COR-L47 (cell line): ENCODE measurements at places on chromosomes 3 and 15.

GRCh38 chr3:110362751-110363150, 708.9 kb upstream of the NECTIN3 start:
- no peak for DNase-seq

DNA sequence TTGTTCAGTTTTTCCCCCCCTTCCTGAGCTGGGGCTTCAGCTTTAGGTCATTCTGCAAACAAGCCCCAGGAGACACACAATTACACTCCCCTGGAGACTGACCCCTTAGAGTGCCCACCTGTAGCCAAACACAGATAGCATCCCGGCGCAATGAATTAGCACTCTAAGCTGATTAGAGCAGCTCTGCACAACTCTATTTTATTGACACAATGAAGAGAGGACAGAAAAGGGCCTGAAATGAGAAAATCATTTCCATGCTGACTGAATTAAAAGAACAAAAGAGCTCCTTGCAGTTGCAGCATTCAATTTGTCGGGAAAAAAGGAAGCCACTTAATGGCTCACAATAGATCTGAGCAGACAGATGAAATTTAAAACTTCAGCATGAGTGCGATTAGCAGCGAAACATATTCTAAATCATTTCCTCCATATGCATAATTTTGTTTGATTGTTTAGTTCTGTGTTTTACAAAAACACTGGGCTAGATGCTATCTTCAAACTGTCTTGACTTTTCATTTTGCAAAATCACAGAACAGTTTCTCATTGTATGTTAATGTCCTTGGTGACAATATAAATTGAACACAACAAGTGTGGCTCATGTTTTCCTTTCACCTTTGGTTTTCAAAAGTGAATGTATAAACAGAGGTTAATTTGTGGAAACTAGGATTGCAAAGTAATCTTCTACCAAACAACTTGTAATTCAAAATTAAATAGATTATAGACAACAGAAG, 308.6 kb downstream of the MECOM start:
- peak; percentile 98 for DNase-seq

DNA sequence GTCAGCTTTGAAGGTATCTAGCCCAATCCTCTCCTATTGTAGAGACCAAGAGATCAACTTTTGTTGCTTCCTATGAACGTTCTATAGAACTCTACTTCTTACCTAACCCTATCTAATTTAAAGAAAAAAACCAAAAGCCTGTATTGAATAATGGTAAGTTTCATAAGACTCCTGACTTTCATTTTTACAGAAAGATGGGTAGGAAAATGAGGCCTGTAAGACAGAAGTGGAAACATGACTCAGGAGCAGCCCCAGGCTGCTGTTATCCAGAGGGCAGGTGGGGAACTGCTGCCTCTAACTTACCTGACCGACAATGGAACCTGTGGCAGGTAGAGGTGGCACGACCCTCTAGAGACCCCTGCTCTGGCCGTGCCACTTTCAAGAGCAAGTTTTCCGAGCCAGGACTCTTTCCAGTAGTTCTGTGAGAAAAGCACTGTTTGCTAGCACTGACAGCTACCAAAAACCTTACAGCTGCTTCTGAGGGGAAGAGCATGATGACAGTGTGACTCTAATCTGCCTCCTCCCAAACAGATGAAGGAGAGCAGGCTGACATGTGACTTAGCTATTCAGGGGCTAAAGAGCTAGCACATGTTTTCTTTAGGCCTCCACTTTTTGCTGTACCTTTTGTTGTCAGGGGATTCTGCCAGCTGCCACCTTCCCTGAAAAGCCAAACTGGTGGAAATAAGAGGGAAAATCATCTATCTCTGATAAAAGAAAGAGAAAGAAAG, 17.5 kb downstream of the POPDC2 start:
- no peak for DNase-seq

DNA sequence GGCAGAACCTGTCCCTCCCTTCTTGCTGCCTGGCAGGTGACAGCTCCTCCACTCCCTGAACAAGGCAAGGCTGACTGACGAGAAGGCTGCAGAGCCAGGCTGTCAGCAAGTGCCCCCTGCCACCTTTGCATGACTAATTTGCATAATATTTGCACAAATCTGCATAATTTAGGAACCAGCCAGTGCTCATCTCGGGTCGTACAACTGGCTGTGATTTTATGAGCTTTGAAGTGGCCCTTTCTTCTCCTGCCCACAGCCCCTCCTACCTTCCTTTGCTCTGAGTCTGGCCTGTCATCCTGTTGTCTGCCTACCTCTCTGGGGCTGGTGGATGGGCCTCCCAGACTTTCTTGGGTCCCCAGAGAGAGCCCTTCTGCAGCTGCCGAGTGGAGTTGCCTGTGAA, 58.9 kb downstream of the LINGO1 start:
- DNase-seq = no peak

DNA sequence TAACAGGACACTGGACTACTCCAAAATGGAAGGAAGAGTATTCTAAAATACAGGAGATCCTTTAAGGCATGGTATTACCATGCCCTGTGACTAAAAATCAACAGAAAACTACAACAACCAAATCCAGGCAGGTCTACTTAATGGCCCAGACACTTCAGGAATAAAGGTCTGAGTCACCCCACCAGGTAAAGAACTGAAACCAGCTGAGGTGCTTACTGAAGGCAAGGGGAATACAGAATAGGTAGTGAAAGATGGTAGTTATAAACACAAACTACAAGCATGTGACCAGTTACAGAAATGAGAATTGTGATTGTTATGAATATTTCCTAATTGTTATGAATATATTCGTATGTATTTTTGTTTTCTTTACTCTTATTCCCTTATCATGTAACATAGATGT, 13.4 kb downstream of the IFT57 start:
- no peak for DNase-seq

DNA sequence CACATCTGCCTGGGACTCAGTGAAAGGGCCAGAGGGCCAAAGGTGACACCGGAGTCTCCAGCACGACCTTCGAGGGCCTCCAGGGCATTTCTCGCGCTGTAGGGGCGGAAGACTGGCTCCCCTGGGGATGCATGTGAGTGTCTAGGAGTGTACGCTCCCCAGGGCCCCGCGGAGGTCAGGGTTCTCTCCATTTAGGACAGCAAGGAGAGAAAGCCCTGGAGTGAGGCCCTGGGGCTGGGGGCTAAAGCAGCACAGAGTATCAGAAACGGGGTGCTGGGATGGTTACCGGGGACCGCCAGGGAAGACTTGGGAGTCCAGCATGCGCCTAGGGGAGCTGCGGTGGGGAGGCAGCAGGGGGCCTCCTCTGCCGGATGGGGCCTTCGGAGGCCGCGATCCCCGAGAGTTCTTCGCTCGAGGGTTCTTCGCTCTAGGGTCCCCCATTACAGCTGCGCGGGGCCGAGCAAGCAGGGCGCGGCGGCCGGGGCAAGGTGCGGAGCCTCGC, 595 bp upstream of the APBA2 start:
- no peak for DNase-seq

DNA sequence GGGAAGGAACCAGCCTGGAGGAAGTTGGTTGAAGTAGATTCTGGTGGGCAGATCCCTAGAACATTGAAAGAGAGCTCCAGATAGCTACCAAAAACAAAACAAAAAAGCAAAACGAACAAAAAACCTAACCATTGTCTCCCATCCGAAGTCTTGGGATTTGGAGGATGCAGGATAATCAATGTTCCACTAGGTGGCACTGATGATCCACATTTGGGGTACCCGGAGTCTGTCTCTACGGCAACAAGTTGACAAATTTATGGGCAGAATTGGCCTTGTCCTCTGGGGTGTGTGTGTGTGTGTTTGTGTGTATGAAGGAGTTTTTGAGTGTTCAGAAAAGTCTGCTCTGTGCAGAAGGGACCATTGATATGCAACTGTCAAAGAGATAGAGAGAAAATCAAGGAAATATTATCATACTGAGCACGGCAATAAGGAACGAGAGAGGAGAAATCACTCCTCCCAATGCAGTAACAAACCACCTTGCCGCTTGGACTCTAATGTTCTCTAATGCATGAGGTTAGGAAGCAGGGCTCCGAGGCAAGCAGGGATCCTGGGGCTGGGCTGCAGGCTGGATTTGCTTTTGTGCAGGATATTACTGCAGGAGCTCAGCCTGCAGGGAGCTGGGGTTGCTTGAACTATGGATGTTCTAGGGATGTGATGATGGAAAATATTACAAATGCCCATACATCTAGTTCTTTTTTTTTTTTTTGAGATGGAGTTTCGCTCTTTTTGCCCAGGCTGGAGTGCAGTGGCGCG, 59.8 kb upstream of the KLHL25 start:
- peak; percentile 57 for DNase-seq

- no peak for DNase-seq
Observed at GRCh38 chr3:188207941-188208515, 54.1 kb downstream of the LPP start.

DNA sequence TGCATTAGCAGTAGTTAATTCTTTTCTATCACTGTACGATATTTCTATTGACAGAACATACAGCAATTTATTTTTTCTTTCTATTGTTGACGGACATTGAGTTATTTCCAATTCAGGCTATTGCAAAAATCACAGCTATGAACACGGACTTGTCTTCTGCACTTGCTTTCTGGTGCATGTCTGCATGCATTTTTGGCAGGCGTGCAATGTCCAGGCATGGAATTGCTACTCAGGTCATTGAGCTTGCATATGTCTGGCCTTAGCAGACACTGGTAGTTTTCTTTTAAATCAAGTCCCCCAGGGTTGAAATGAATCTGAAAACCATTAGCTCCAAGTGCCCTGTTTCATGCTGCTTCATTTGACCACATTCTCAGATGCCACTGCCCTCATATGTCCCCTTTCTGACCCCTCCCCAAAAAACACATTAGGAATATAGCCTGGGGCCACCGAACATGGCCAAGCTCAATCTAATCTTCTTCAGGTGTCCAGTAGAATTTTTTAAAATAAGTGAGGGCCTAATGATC, 72.8 kb downstream of the LRIG1 start:
- DNase-seq = no peak

GRCh38 chr15:79060175-79060574, 30.4 kb downstream of the RASGRF1 start:
- DNase-seq = no peak

DNA sequence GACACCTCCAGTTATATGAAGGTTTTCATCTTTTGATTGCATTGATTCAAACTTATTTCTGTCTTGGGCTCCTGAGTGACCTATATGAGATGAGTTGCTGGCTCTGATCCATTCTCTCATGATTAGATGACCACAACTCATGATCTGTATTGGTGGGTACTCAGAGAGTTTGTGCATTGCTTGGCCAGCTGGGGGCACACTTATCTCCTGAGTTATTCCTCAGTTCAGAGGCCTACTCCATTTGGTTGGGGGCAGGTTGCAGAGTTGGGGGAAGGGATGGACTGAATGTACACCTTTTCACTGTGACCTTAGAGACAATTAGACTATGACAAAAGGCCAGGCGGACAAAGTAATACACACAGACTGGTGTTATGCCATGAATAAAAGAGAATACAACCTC, 166.2 kb upstream of the SEMA6D start:
- DNase-seq = no peak

DNA sequence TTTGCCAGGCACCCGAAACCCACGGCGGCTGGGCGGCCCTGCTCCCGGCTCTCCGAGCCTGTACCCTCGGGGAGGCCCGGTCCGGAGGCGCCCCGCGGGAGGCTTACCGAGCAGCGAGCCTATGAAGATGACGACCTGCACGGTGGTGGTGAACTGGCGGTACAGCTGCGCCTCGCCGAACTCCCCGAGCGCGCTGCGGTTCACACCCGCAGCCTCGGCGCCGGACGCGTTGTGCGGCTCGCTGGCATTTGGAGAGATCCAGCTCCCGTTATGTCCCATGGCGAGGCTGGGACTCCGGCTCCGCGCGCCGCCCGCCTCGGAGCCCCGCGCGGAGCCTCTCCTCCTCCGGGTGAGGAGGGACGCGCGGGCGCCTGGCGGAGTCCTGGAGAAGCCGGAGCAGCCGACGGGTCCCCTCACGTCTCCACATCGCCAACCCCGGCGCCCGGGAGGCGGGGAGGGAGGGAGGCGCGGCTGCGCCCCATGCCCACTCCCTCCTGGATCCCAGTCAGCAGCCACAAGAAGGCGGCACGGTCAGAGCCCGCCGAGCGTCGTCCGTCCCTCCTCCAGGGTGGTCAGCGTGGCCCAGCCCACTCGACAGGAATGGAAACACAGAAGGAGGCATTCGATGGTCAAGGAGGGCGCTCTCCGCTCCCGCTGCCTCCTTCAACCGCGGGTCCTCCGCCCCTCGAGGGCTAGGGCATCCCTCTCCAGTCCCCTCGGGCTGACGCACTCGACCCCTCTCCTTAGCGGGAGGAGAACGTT, at the start of gene GPR176:
GPR176 (minus strand) TSS at position 519 of the 762 bp plus-strand sequence; CDS start at position 279, 240 bp downstream.
- peak; percentile 21 for DNase-seq

- no peak for DNase-seq
Observed at GRCh38 chr3:194837457-194838127, 151.9 kb downstream of the FAM43A start.

DNA sequence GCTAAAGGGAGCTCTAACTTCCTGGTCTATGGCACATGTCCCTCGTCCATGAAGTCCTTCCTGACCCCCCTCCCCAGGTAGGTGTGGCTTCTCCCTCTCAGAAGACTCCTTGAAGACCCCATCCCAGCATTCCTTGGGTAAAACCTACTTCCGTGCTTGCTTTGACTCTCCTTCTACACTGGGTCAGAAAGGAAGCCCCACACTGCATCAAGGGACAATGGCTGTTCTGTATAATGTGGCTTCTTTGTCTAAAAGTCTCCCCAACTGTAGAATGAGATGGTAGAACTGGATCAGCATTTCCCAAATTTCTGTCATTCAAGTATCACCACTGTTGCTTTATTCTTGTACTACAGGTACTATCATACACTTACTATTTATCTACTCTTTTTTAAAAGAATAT, 3.9 kb upstream of the DNAJA4 start:
- DNase-seq = no peak

GRCh38 chr3:46846624-46847542, 16.4 kb downstream of the MYL3 start:
- no peak for DNase-seq

- peak; percentile 27 for DNase-seq
Observed at GRCh38 chr3:192637803-192638202, 89.5 kb downstream of the FGF12 start.

- DNase-seq = no peak
Observed at GRCh38 chr3:160927620-160928019, 171.6 kb downstream of the PPM1L start.

- DNase-seq = no peak
Observed at GRCh38 chr3:49352281-49352680, 5.9 kb downstream of the GPX1 start.

GRCh38 chr15:95687061-95687460, 643.4 kb upstream of the NR2F2 start:
- DNase-seq = no peak

DNA sequence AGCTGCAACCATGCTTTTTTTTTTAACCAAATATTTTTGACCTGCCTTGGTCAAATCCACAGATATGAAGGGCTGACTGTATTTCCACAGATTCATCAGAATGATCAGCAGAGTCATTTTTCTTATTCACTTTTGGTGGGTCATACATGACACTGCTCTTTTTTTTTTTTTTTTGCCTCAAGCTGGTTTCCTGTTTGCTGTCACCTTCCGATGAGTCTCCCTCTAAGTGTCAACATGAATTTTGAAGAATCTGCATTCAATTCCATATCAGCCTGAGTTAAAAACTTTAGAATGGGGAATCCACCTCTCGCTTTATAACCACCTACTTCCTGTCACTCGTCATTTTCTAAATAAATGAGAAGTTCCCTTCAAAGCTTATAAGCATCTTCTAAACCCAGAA, 2.2 kb upstream of the SLC12A8 start:
- no peak for DNase-seq
